Thyroid gland (tissue), 4 donors: ENCODE measurements at places on chromosomes 1 and 21. TPM values are rescaled to one million over a fixed set of nuclear protein-coding genes. Genes with fewer than 3 reads are reported as not detected.

Gene PROK1
- total RNA-seq = not detected

Gene AIRE
- total RNA-seq = 0.13 TPM

Gene VASH2
- 2.0 TPM for total RNA-seq

Gene ADAMTS5
- total RNA-seq = 22.0 TPM

Gene CFAP141
- total RNA-seq = not detected

Gene LCE1A
- not detected for total RNA-seq

Gene SHISAL2A
- 1.1 TPM for total RNA-seq

Gene KCNJ15
- 51.9 TPM for total RNA-seq

Gene AVPR1B
- total RNA-seq = not detected

Gene F13B
- total RNA-seq = not detected

Gene ATP1A4
- not detected for total RNA-seq

Gene NKAIN1
- total RNA-seq = not detected

Gene HES3
- not detected for total RNA-seq

Gene RPRD2
- 39.9 TPM for total RNA-seq

Gene TDRD5
- total RNA-seq = 0.81 TPM
